ENCODE measurements at places on chromosomes 3 and 15.

DNA sequence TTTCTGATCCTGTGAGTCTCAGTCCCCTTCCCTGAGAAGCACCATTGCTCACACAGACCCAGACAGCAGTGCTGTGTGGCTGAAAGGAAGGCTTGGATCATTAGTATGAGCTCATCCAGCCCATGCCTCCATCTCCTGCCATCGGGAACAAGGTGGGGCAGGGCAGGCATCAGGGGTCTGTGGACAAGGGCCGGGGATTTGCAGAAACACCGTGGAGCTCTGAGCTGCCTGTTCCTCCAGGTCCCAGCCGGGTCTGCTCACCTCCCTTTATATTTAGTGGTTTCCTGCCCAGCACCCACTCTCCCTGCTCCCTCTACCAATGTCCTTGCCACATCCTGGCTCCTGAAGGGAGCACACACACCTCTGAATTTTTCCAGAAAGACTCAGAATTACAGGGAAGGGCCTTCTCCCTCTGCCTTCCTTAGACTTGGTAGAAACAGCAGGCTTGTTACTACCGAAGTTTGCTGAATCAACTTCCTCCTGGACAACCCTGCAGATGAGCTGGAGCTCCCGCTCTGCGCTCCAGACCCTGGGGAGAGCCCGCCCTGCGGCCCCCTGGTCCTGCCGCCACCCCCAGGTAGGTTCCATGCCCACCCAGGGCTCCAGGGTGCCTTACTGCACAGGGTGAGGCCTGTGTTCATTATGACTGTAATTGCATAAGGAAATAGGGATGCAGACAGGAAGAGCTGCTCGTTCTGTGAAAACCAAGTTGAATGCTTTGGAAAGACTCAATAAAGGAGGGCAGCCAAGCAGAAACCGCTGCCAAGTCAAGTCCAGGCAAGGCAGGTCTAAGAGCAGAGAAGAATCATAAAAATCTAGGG, 128.1 kb downstream of the NSMCE3 start:
- no peak for DNase-seq

- no peak for DNase-seq
These were observed 102.4 kb downstream of the NUP210 start for GRCh38 chr3:13317596-13318320.

- no peak for DNase-seq
These were observed 38.0 kb downstream of the TXNRD3 start for GRCh38 chr3:126616931-126617330.

DNA sequence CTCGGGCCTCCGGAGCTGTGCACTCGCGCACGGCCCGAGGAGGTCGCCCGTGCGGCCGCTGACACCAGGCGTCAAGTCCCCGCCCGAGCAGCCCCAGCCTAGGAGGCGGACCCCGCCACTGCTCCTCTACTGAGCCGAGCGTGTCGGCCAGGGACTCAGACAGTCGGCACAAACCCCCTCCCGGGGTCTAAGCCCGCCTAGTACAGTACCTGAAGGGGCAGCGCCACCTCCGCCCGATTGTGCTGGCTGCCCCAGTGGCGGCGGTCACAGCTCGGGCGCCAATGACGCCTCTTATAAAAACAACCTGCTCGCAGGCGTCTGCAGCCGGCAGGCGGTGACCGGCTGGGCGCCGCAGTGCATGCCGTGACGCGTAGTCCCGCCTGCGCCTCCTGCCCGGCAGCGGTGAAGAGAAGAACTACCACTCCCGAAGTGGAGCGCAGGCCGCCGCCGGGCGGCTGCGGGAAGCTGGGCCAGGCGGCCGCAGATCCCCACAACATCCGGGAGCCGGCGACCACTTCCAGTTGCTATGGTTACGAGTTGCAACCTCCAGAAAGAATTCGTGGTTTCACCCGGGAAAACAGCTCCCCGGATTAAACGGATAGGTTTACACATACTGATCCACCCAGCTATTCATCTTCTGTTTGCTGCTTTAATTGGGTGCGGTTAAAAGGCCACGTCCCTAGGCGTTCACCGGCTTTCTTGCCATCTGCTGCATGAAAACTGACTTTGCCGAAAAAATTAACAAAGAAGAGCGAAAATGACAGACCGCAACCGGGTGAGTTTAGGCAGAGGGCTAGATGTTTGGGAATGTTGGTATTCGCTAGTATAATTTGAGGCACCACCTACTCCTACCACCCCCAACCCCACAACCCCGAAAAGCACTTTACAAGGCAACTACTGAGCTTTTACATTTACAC, at the start of the genes CCPG1 and PIERCE2:
Gene CCPG1, minus strand, starts transcription at position 348 of the 917 bp plus-strand sequence. CDS start 18,935 bp downstream, outside the sequence.
Gene PIERCE2, plus strand, starts transcription at position 484 of the 917 bp plus-strand sequence. Its CDS starts 274 bp downstream, at position 758.
- DNase-seq, result peak; percentile 82

DNA sequence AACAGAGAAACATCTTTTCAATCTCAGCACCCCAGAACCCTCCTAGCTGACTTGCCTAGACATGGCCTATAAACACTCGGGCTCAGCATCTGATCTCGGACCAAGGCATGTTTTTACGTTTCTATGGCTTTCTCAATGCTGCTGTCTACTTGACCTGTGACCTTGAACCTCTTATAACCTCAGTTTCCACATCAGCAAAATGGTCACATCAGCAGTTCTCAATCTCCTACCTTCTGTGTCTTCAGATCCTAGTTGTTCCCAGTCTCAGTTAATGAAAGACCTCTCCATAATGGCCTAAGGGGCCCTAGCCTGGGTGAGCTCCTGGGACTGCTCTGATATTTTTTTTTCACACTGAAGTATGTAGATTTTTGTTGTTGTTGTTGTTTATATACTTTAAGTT, 39.6 kb downstream of the SSUH2 start:
- no peak for DNase-seq

DNA sequence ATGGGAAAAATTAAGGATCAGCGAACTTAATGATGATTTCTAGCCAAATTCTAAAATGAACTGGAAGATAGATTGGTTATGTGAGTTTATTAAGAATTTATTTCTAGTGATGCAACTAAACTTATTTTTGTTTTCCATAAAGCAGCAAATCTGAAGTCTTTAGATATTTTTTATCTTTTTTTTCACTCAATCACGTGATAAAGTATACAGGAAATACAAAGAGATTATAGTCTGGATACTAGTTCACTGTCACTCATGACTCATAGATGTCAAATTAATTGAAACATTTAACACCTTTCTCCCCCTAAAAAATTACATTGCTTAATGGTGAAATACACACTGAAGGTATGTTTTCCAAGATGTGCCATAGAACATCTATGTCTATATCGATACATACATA, 416.9 kb downstream of the TUSC7 start:
- DNase-seq, result no peak

- no peak for DNase-seq
These were observed 4.8 kb downstream of the ATP8B4 start for GRCh38 chr15:50113992-50114780.

GRCh38 chr15:100690032-100690794, 87.8 kb downstream of the ASB7 start:
- DNase-seq, result no peak

DNA sequence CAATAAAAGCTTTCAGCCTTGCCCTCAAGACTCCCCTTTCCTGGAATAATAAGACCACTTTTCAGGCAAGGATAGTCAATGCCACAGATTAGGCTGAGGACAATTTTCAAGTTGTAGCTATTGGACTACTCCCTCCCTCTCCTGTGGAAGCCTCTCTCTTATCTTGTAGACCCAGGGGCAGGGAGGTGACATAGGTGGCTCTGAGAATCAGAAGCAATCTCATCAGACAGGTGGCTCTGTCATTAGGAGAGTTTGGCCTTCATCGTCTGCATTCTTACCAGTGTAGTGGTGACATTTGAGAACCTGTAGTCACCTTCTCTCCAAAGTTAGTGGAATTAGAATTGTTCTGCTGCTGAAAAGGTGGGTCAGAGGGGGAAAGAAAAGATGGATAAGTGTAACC, 80.0 kb downstream of the LARS2 start:
- DNase-seq, result no peak

GRCh38 chr3:186166036-186166435, 57.1 kb upstream of the ETV5 start:
- no peak for DNase-seq

DNA sequence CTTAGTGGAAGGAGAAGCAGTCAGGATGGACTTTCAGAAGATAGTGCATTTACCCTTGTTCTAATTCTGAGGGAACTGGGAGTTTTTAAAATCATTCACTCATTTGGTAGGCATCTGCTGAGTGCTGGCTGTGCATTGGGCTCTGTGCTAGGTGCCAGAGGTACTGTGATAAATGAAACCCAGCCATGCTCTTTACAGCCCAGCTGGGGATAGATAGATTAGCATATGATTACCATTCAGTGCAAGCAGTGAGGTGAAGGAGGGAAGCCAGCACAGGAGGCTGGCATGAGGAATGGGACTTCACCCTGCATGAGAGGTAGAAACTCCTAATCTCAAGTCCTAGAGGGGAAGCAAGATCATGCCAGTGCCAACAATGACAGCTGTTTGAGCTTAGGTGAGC, 361.9 kb upstream of the TRIM42 start:
- no peak for DNase-seq

GRCh38 chr15:25175789-25176615, 221.2 kb downstream of the SNRPN start:
- DNase-seq, result no peak

- DNase-seq, result no peak
These were observed 5.6 kb upstream of the FOXP1 start for GRCh38 chr3:71589132-71589531.

DNA sequence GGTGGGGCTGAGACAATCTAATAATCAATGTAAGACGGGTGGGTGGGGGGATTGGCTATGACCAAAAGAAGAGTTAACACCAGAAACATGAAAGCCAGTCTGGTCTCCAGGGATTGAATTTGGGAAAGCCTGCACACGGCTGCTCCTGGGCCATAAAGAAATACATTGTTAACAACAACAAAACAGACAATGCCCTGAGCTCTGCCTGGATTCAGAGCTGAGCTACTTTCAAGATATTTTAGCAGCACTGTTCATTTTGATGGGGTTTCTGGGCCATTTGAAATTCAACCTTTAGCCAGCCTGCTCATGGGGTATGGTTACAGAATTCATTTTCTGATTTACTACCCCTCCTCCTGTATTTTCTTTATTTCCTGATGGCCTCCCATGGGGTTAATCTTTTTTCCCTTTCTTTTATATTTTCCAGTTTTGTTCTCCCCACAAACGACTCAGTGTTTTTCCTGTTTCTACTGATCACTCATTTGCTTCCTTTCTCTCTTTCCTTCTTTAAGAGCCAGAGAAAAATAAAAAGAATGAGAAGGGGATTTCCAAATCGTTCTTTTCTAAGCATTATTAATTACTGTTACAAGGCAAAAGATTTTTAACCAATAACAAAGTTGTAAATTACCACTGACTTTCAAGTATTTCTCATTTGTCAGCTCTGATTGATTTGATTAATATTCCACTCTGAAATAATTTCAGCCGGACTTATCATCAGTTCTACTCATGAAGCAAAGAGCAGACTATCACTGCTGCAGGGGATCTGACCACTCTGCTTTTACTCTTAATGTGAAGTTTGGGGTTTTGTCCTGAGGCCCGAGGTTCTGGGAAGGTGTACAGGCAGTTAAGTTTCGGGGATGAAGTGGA, 19.6 kb downstream of the NR2F2 start:
- DNase-seq, result no peak

- no peak for DNase-seq
These were observed 40.3 kb downstream of the ABHD2 start for GRCh38 chr15:89128320-89129122.

GRCh38 chr3:188350961-188351360, 197.0 kb downstream of the LPP start:
- no peak for DNase-seq

- no peak for DNase-seq
These were observed 10.1 kb downstream of the ARL14 start for GRCh38 chr3:160686955-160687535.

DNA sequence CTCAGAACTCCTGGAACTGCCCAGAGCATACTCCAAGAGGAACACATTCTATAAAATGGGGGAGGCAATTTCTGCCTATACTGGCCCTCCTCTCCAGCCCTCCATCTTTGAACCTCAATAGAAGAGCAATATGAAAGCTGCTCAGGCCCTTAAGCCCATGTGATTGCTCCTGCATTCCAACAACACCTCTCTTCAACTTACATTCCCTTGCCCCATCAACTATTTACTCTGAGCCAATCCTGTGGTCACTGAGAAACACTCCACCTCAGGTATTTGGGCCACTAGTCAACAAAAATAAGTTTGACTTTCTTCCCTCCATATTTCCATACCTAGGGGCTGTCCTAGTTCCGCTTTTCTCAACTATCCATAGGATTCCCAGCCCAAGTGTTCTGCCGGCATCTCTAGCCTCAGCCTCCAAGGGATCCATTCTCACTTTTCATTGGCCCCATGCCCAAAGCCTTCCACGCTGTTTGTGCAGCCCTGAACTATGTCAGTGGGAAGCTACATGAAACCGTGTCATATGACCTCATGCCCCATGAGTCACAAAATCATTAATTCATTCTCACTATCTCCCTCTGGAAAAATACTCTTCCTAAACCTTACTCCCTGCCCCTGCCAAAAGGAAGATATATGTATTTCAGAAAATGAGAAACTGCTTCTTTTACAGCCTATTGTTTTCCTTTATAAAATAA, 61.6 kb downstream of the GJD2 start:
- no peak for DNase-seq

DNA sequence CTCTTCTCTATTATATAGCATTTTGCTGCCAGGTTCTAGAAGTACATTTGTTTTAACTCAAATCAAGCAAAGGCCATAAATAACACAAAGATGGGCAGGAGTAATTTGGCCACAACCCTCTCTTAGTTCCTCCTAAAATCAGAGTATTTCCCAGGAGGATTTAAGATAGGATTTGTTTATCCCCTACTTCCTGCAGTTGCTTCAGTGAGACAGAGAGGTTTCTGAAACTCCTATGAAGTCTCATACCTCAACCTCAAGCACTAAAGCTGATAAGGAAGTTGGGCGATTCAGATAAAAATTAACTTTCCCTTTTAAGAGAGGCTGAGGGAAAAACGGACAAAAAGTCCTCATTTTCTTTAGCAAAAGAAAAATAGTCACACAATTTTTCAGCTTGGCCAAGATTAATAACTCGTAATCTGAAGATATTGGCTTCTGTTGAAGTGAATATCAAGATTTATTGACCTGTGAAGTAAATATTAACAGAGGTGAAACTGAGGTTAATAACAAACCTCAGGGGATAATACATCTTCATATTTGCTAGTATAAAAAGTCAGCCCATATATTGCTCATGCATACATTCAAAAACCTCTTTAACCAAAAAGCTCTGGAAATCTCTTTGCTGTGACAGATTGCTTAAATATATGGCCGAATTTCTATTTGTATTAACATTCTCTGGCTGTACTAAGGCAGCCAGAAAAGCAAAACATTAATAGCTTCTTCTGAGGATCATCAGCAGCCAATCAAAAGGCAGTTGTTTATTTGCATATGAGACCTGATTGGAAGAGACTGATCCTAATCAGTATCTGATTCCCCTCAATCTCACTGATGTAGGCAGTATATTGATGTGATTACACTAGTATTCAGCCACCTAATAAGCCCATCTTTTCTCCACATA, 90.6 kb upstream of the GADL1 start:
- no peak for DNase-seq

GRCh38 chr3:57386307-57386706, 93.8 kb upstream of the ASB14 start:
- no peak for DNase-seq

DNA sequence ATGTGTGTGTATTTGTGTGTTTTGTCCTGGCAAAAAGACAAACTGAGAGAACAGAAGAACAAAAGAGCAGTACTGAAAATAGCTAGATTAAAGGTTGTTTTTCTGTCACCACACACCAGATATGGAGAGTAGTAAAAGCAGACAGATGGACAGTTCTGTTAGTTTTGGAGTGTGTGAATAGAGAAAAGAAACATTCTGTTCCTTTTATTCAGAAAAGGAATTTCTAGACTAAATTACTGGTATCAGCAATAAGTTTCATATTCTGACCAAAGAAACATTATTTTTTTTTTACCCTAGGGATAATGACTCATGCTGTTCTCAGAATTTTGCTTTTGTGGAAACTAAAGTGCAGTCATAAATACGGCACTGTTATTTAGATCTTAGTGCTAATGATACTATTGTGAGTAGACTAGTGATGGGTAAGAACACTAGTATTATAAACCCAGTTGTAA, 32.9 kb downstream of the PIK3CA start:
- DNase-seq, result no peak
